ENCODE measurements at places on chromosomes 16 and 17. TPM values are rescaled to one million over a fixed set of nuclear protein-coding genes. Genes with fewer than 3 reads are reported as not detected.

Gene KRT17
- total RNA-seq: 87.1 TPM

Gene TRPV2
- 18.5 TPM for total RNA-seq

Gene C17orf50
- not detected for total RNA-seq

Gene SYCE1L
- 0.81 TPM for total RNA-seq

Gene ZG16B
- not detected for total RNA-seq

Gene ABCC11
- total RNA-seq: not detected

Gene CDRT15L2
- not detected for total RNA-seq

Gene SMIM36
- total RNA-seq: not detected

Gene RNF222
- total RNA-seq: not detected

Gene PDILT
- not detected for total RNA-seq

Gene CLEC19A
- not detected for total RNA-seq

Gene ZSCAN10
- total RNA-seq: not detected

Gene KRT9
- total RNA-seq: 0.42 TPM

GRCh38 chr16:75398333-75398732 lies 35.0 kb downstream of the CFDP1 start:
- H3K27me3 ChIP-seq: no peaks in the 10 kb centered on the region
- peak overlapping the region; percentile 92 for H3K27ac ChIP-seq
- no peak overlapping the region for H3K4me3 ChIP-seq
- no peak for DNase-seq

GRCh38 chr16:12158428-12158827 lies 181.9 kb downstream of the SNX29 start:
- H3K36me3 ChIP-seq: no peaks in the 10 kb centered on the region
- H3K27me3 ChIP-seq: no peaks in the 10 kb centered on the region
- no peak overlapping the region for H3K27ac ChIP-seq

GRCh38 chr16:83992624-83993023 lies 24.6 kb downstream of the NECAB2 start:
- H3K27me3 ChIP-seq: no peaks in the 10 kb centered on the region
- no peaks in the 10 kb centered on the region for H3K4me1 ChIP-seq
- no peak overlapping the region for H3K4me3 ChIP-seq
- H3K36me3 ChIP-seq: no peaks in the 10 kb centered on the region
- DNase-seq: no peak

DNA sequence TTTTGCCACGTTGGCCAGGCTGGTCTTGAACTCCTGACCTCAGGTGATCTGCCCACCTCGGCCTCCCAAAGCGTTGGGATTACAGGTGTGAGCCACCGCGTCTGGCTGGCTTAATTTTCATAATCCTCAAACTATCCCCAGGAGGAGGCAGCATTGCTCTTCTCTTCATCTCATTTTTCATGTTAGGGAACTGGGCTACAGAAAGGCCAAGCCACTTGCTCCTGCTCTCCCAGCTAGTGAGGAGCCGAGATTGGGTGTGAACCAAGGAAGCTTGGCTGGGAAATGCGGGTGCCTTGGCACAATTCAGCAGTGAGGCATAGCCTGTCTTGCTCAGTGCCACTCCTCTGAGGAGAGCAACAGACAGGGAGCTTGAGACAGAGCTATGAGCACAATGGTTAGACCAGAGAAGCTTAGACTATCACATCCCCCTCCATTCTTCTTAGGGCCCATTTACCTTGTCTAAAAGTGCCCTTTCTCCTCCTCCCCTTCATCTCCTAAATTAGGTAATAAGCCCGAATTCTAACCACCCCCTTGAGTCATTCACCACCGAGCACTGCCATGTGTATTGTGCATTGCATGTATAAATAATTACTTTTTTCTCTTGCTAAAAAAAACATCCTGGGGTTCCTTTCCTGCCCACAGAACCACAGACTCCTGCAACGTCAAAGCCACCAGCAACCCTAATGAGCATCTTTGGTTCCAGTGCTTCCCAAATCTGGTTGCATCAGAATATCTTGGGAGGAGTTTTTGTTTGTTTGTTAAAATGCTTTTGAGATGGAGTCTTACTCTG lies 20.0 kb upstream of the KIF19 start:
- no peak for DNase-seq
- no peak overlapping the region for H3K4me3 ChIP-seq
- no peaks in the 10 kb centered on the region for H3K36me3 ChIP-seq
- no peak overlapping the region for H3K27ac ChIP-seq

GRCh38 chr17:21173543-21173942 lies 40.4 kb downstream of the TMEM11 start:
- H3K36me3 ChIP-seq: no peaks in the 10 kb centered on the region
- H3K27me3 ChIP-seq: no peaks in the 10 kb centered on the region
- H3K4me1 ChIP-seq: peaks cover 37% of the 10 kb centered on the region
- H3K27ac ChIP-seq: peak overlapping the region; percentile 37

- H3K27me3 ChIP-seq: no peaks in the 10 kb centered on the region
- no peak for DNase-seq
- peak overlapping the region; percentile 4 for H3K27ac ChIP-seq
- H3K36me3 ChIP-seq: no peaks in the 10 kb centered on the region
- H3K4me3 ChIP-seq: no peak overlapping the region
Measured at GRCh38 chr16:79509906-79510305, 90.6 kb downstream of the MAF start.

GRCh38 chr16:52229471-52229870 lies 317.5 kb downstream of the TOX3 start:
- no peaks in the 10 kb centered on the region for H3K4me1 ChIP-seq
- H3K36me3 ChIP-seq: no peaks in the 10 kb centered on the region
- no peak for DNase-seq
- H3K4me3 ChIP-seq: no peak overlapping the region
- no peak overlapping the region for H3K27ac ChIP-seq

- H3K27ac ChIP-seq: no peak overlapping the region
- H3K36me3 ChIP-seq: peaks cover 36% of the 10 kb centered on the region
- H3K4me1 ChIP-seq: no peaks in the 10 kb centered on the region
- DNase-seq: no peak
Measured at GRCh38 chr16:14576069-14576468, 54.0 kb downstream of the PARN start.

DNA sequence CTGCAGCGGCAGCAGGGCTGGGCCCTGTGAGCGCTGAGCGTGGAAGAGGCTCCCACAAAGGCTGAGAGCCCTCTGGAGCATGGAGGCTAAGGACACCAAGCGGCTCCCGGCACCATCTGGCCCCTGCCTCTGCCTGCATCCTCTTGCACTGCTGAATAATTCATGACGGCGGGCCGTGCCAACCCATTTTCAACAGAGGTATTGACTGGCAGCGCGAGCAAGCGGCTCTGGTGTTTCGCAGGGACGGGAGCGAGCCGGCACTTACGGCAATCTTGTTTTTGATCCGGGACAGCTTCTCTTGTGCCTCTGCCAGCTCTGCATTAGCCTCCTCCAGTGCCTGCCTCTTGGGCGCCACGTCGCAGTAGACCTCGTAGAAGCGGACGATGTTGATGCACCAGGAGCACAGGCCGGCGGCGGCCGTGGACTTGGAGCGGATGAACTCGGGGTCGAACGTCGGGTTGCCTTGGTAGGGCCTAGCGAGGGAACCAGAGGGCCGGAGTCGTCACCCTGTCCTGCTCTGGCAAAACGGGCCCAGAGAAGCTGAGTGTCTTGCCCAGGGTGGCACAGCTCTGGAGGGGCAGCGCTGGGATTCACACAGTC lies 80.4 kb downstream of the PGS1 start:
- H3K27ac ChIP-seq: no peak overlapping the region
- H3K4me1 ChIP-seq: no peaks in the 10 kb centered on the region
- H3K4me3 ChIP-seq: no peak overlapping the region
- no peaks in the 10 kb centered on the region for H3K36me3 ChIP-seq
- no peaks in the 10 kb centered on the region for H3K27me3 ChIP-seq

GRCh38 chr17:6474906-6475305 lies 30.7 kb downstream of the PIMREG start:
- no peaks in the 10 kb centered on the region for H3K36me3 ChIP-seq
- H3K27ac ChIP-seq: no peak overlapping the region
- no peaks in the 10 kb centered on the region for H3K4me1 ChIP-seq
- DNase-seq: no peak
- no peak overlapping the region for H3K4me3 ChIP-seq
- no peaks in the 10 kb centered on the region for H3K27me3 ChIP-seq

- no peaks in the 10 kb centered on the region for H3K27me3 ChIP-seq
- no peak overlapping the region for H3K27ac ChIP-seq
- no peaks in the 10 kb centered on the region for H3K4me1 ChIP-seq
- H3K36me3 ChIP-seq: no peaks in the 10 kb centered on the region
- no peak for DNase-seq
- no peak overlapping the region for H3K4me3 ChIP-seq
Measured at GRCh38 chr17:4840893-4841242, 7.7 kb downstream of the MINK1 start.

DNA sequence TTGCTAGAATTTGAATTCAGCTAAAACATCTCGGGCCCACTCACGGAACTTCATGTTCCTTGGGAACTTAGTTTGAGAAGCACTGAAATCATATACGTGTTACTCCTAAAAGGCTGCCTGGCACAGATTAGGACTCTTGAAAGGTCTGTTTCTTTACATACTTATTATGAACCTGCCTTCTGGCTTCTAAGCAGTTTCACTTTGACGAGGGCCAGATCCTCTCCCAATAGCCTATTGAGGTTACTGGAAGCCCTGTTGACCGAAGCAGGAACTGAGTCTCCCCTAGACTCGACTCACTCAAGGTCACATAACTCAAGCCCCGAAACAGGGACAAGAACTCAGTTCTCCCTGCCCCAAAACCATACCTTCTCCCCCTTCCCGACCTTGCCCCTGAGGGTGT lies 121.9 kb upstream of the PLCG2 start:
- H3K4me1 ChIP-seq: no peaks in the 10 kb centered on the region
- H3K27me3 ChIP-seq: no peaks in the 10 kb centered on the region
- no peak overlapping the region for H3K4me3 ChIP-seq

DNA sequence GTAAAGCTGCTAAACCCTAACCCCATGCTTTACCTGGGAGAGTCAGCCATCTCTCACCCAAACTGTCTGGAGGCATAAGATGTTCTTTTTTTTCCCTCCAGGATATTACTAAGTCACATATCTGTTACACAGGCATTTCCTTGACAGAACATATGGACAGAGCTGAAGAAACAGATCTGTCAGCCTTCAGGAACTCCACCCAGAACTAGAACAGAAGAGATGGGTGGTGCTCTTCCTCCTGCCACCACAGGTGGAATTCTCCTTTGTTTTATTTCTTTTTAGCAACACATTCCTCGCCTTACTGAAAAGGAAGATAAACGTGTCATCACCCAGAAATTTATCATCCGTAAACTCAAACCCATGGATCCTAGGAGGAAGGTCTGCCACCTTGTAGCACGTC lies 8.8 kb downstream of the MYCBPAP start:
- no peak overlapping the region for H3K27ac ChIP-seq
- DNase-seq: no peak
- no peaks in the 10 kb centered on the region for H3K27me3 ChIP-seq

DNA sequence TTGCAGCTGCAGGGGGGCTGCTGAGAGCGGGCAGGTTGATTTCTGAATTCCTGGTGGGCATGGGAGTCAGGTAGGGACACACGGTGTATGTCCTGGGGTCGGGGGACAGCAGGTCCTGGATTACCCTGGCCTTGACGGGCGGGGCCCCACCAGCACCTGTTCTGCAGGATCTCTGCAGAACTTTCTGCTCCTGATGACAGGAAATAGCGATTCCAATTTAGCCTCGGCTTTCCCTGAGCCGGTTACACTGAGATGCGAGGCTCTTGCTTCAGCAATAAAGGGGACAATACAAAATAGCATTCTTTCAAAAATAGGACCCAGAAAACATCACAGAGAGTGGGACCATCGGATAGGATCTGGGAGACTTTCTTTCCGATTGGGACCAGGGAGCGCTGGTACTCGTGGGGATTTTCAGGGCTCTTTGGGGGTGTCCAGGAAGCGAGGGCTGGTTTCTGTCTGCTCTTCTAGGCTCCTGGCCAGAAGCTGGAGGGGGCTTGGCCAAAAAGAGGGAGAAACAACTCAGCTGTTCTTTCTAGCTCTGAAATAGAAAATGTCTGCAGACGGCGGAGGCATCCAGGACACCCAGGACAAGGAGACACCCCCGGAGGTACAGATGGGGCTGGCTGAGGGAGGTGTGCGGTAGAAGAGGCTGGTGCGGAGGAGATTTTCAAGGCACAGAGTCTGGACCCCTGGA lies 642 bp downstream of the ZNF205 start:
- DNase-seq: no peak
- H3K27me3 ChIP-seq: no peaks in the 10 kb centered on the region
- peaks cover 15% of the 10 kb centered on the region for H3K36me3 ChIP-seq

DNA sequence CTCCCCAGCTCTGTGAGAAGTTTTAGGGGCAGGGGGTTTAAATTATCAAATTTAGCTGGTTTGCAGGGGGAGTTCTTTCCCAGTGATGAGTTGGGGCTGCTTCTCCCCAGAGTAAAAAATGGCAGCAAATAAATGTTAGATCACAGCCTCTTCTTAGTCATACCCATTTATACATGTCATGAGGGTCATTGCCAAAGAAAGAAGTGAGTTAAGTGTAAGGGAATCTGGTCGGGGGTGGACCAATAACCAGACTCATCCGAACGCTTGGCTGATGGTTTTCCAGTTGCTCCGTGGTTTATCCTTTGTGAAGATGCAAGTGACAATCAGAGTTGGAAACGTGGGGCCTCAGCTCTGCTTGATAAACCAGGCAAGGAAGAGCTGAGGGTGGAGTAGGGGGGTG lies 87.1 kb downstream of the PLXDC1 start:
- no peak overlapping the region for H3K27ac ChIP-seq
- no peak overlapping the region for H3K4me3 ChIP-seq

GRCh38 chr16:27558932-27559331 lies 9.0 kb downstream of the KATNIP start:
- H3K27ac ChIP-seq: no peak overlapping the region
- H3K36me3 ChIP-seq: no peaks in the 10 kb centered on the region
- H3K27me3 ChIP-seq: no peaks in the 10 kb centered on the region
- DNase-seq: no peak

- H3K36me3 ChIP-seq: no peaks in the 10 kb centered on the region
- H3K4me3 ChIP-seq: peak overlapping the region; percentile 36
- H3K27ac ChIP-seq: no peak overlapping the region
- no peaks in the 10 kb centered on the region for H3K27me3 ChIP-seq
Measured at GRCh38 chr16:79571903-79572535, 28.5 kb downstream of the MAF start.
